ENCODE measurements at places on chromosomes 6 and 20.
A peak's percentile ranks its signal among the peaks of the same experiment; 100 is the strongest.

- DNase-seq, result no peak
These were observed 17.0 kb downstream of the RPS6KA2 start for GRCh38 chr6:166610069-166610468.

GRCh38 chr20:41308726-41309413, 8.7 kb downstream of the ZHX3 start:
- DNase-seq, result no peak

- DNase-seq, result no peak
These were observed 20.2 kb upstream of the C6orf141 start for GRCh38 chr6:49530141-49530776.

DNA sequence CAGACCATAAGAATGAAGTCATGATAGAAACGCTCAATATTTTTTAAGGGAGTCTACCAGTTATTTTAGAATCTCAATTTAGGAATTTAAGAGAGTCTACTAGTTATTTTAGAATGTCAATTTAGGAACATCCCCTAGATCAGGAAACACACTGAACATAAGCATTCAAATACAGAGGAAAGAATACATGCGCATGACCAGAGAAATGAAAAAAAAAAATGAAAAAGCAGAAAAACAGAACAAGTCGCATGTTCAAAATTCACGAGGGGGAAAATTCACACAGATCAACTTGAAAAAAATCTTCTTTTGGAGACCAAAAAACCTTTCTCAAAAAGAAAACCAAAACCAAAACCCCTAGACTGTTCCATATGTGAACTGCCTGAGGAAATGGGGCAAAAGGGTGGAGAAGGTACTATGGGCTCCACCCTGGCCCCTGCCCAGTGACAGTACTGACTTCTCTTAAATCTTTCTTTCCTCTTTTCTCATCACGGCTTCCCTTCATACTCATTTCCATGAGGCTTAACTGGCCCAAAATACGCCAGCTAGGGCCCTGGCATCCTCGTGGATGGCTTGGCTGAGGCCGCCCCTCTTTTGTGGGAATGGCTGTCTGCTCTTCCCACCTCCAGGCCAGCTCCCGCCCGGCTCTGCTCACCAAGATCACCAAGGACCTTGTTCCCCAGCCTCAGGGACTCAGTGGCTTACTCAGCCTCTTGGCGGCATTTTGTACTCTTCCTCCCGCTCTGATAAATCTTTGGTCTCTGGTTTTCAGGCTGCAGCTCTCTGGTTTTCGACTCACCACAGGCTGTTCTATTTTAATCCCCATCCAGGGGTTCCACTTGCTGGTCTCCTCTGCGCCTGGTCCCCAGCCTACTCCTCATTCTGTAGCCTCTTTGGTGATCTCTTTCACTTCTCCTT, 11.2 kb downstream of the ZBTB2 start:
- no peak for DNase-seq

GRCh38 chr6:117494283-117494682, 11.8 kb downstream of the DCBLD1 start:
- no peak for DNase-seq

GRCh38 chr6:46626228-46626909, 26.2 kb downstream of the CYP39A1 start:
- peak; percentile 24 for DNase-seq

GRCh38 chr6:161161889-161162624, 111.8 kb downstream of the AGPAT4 start:
- DNase-seq, result no peak

DNA sequence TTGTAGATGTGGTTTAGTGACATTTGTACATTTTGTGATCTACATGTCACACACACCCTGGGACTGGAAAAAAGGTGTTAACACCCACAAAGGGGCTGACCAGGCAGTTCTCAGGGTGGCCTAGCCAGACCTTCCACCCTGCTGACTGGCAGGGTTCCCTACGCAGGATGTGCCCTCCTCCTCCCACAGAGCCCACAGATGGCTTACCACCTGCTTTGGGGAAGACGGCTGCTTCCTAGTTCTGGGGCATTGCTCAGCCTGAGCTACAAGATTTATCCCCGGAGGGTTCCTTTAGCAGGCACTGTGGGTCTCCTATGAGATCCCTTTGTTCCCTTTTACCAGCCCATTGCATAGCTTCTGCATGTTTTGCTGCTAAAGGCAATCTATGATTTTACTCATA, 35.1 kb downstream of the SNAP25 start:
- no peak for DNase-seq

- DNase-seq, result no peak
These were observed 208.0 kb upstream of the SASH1 start for GRCh38 chr6:148134592-148134991.

DNA sequence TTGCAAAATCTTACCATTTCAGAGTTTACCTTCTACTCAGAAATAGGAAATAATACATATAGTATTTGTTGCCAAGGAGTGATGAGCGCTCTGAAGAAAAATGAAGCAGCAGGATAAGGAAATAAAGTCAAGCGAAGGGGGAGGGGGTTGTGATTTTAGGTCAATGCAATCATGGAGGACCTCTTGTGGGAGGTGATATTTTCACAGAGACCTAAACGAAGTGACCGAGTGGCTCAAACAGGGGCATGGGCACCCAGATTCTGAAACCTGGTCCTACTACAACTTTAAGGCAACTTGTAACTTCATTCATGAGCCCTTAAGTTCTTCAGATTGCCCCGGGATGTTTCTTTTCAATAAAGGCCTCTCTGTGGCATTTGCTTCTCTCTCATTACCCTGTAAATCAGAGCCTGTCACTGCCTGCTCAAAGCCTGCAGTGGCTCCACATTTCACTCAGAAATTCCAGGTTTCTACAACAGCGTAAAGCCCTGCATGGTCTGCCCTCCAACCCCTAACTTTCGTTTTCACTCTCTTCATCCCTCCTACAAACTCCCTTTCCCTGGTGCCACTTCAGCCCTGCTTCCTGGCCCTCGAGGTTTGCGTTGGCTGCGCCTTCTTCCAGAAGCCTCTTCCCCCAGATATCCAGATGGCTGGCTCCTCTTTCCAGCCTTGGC, 162.7 kb downstream of the TBC1D7 start:
- no peak for DNase-seq

DNA sequence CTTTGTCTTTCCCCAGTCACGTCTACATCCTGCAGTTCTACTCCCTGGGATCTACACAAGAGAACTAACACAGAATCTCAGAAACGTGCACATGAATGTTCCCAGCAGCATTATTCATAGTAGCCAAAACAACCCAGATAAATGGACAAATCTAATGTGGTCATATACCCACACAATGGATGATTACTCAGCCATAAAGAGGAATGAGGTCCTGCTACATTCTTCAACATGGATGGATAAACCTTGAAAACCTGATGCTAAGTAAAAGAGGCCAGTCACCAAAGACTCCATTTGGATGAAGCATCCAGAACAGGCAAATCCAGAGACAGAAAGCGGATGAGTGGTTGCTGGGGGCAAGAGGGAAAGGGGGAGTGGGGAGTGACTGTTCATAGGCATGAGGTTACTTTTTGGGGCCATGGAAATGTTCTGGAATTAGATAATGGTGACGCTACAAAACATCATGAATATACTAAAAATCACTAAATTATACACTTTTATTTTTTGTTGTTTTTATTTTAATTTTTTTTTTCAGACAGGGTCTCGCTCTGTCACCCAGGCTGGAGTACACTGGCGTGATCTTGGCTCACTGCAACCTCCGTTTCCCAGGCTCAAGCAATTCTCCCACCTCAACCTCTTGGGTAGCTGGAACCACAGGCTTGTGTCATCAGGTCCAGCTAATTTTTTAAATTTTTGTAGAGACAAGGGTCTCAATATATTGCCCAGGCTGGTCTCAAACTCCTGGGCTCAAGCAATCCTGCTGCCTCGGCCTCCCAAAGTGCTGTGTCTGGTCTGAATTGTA, 50.8 kb upstream of the DSN1 start:
- DNase-seq, result no peak

- DNase-seq, result no peak
These were observed 19.1 kb downstream of the PCK1 start for GRCh38 chr20:57579898-57580447.

DNA sequence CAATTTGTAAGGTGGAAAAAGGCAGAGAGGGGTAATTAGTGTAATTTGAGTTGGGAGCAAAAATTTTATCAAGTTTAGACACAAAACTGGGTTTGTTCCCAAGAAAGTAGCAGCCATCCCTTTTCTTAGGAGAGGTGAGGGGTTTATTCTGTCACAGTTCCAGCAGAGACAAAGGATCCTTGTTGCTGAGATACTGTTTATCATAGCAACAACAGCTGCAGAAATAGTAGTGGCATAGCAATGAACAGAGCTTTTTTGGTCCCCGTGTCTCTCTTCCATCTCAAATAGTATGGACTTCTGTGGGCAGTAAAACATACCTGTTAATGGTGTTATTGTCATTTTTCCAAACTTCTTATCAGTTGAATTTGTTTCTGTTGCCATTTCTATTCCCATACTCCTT, 23.9 kb downstream of the ZKSCAN8 start:
- DNase-seq, result no peak

DNA sequence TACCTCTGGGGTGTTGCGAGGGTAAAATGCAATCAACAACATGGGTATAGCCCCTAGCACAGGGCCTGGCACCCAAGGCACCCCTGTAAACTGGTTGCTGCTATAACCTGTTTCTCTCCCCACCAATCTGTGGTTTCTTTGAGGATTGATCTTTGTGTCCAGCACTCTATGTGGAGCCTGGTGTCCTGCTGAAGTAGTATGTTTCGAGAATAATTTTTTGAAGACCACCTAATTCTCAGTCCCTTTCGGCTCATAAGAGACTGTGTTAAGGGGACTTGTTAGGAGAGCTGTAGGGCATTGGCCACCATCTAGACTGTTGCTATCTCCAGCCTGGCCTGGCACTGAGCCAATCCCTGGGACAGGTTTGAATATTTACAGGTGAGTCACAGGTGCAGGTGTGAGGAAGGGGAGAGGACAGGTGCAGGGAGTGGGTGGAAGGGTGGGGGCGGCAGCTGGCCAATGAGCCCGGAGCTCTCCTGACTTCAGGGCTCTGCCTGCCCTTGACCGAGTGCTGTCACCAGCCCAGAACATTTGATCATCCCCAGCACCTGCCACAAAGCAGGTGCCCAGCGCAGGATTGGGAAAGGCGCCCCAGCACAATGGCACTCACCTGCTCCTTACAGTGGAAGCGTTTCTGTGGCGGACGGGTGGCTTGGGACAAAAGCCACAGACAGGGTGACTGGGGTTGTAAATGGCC, 8.1 kb upstream of the C20orf144 start:
- peak; percentile 99 for DNase-seq

DNA sequence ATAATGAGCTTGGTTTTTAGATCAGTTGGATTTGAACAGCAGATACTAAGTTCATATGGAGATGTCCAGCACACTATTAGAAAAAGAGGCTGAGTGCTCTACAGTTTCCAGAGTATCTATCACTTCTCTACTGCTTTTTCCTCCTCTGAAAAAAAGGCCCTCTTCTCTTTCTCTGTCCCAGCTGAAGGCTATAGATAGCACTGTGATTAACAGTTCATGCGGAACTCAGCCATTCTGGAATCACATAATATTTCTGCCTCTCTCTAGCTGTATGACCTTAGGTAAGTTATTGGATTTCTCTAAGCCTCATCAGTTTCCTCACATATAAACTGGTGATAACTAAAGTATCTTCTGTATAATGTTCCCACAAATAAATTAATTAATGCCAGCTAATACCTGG, 184.1 kb downstream of the UBE3D start:
- no peak for DNase-seq

GRCh38 chr6:74605922-74606581, 599.8 kb downstream of the COL12A1 start:
- no peak for DNase-seq

GRCh38 chr6:163230901-163231300, 183.6 kb upstream of the QKI start:
- no peak for DNase-seq

DNA sequence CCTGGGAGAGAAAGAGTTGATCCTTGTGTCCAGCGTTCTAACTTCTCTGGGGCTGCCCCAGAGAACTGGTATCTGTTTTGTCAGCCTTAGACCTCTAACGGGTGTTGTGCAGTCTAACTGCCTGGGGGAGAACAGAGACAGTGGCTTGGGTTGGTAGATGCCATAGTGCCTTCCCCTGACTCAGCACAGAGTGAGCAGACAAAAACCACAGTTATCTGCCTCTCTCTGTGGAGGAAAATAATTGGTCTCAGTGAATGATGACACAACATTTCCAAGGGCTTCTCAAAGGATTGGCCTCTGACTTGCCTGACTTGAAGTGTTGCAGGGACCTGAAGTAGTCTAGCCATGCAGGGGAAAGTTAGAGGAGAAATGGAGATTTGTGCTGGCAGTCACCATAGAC, 226.2 kb upstream of the MAN1A1 start:
- DNase-seq, result no peak

DNA sequence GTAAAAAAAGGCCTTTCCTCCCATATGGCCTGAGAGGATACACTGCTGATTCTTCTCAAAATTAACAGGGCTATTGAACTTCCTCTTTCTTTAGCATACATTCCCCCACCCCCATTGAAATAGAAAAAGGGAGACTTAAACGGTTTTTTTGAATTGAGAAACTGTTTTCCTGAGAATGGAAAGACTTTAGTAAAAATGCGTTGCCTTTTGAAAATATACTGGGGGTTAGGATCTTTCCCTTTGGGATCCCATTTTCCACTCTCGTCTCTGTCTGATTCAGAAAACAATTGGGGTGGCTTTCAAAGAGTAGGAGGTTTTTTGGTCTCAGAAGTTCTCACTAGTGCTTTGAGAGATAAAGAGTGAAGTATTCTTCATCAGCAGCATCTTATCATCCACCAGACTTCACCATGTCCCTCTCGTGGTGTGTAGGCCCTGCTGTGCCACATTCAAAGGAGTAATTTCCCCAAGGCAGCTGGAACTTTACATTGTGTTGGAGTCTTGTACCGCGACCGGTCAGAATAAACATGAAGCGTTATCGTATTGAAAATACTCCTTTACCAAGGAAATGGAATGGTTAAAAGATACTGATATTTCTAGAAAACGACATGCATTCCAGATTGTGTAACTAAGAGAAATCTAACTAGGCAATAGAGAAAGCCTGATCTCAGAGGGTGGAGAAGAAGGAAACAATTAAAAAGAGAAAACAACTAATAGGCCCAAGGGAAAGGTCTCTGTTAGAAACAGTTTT, 10.6 kb downstream of the MYB start:
- no peak for DNase-seq

DNA sequence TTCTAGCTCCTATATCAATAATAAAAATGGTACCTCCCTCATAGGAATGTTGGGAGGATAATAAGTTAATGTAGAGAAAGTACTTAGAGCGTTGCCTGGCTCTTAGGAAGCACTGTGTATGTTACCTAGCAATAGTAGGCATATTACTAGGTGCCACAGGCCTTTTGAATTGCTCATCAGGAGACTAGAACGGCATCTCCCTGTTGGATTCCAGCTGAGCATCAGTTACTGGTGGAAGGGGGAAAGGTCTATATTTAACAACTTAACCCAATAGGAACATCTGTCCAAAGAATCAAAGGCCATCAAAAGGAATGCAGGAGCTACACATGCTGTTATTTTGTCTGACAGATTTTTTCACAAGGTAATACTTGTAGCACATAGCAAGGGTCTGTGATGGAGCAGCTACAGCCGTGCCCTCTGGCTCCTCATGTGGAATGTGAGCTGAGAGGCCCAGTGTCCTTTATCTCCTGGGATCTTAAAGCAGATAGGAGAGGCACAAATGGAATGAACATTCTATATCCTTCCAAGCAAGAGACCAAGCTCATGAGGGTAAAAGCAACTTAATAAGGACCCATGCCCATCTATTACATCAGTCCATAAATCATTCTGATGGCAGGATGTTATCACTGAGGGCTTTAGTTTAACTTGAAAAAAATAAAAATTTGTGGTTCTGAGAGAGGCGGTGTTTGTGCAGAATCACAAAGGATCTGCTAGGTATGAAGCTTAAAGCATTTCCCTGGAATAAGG, 184.9 kb upstream of the LAMP5 start:
- no peak for DNase-seq
